ENCODE measurements at places on chromosomes 6 and 20. TPM values are rescaled to one million over a fixed set of nuclear protein-coding genes. Genes with fewer than 3 reads are reported as not detected.

Gene STX16
- 58.1 TPM for total RNA-seq

Gene FAM120B
- 26.8 TPM for total RNA-seq

GRCh38 chr20:5770987-5771318 lies 20.8 kb downstream of the SHLD1 start:
- peaks cover 4% of the 10 kb centered on the region for H3K4me1 ChIP-seq
- no peak overlapping the region for H3K4me3 ChIP-seq
- H3K27me3 ChIP-seq = no peaks in the 10 kb centered on the region
- peaks cover 3% of the 10 kb centered on the region for H3K36me3 ChIP-seq
- no peak overlapping the region for H3K27ac ChIP-seq

Gene NKAIN4
- 2.2 TPM for total RNA-seq

Gene TFAP2B
- total RNA-seq = 16.7 TPM

DNA sequence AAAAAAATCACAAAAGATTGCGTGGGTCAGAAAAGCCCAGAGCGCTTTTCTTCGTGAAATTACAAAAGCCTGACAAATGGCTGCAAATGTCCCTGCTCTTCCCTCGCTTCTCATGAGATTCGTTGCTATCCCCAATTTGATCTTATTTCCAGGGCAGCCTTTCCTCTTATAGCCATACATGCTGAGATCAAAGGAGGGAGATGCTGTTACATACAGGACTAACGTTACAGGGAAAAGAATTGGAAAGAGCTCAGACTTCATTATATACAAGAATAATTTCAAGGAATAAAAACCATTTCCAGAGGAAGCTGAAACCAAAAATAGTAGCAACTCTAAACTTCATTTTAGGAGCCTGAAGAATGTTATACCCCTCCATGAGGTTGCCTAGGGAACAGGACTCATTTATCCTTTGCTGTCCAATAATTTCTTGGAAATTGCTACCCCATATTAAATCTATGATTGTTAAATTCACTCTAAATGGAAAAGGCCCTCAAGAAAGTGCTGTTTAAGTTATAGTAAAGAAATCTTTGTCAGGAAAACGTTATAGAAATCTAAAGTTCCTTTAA lies 81.0 kb downstream of the METTL24 start:
- no peak for DNase-seq
- H3K36me3 ChIP-seq = peaks cover 5% of the 10 kb centered on the region
- no peak overlapping the region for H3K4me3 ChIP-seq

- no peaks in the 10 kb centered on the region for H3K36me3 ChIP-seq
- H3K27ac ChIP-seq = no peak overlapping the region
Observed at GRCh38 chr20:44022464-44022863, 107.8 kb downstream of the TOX2 start.

Gene SGK2
- total RNA-seq = 0.45 TPM

Gene LAMP5
- 2.9 TPM for total RNA-seq

GRCh38 chr6:73157870-73158269 lies 67.4 kb downstream of the KHDC1L start:
- peaks cover 4% of the 10 kb centered on the region for H3K27me3 ChIP-seq
- DNase-seq = peak; percentile 75
- H3K36me3 ChIP-seq = peaks cover 2% of the 10 kb centered on the region
- H3K27ac ChIP-seq = no peak overlapping the region
- no peaks in the 10 kb centered on the region for H3K4me1 ChIP-seq

- peaks cover 20% of the 10 kb centered on the region for H3K4me1 ChIP-seq
- H3K36me3 ChIP-seq = no peaks in the 10 kb centered on the region
- DNase-seq = no peak
Observed at GRCh38 chr20:50276119-50277063, 85.8 kb downstream of the CEBPB start.

- DNase-seq = peak; percentile 86
- no peaks in the 10 kb centered on the region for H3K27me3 ChIP-seq
- peaks cover 52% of the 10 kb centered on the region for H3K4me1 ChIP-seq
- no peak overlapping the region for H3K4me3 ChIP-seq
Observed at GRCh38 chr20:47688385-47689381, 96.6 kb downstream of the SULF2 start.

DNA sequence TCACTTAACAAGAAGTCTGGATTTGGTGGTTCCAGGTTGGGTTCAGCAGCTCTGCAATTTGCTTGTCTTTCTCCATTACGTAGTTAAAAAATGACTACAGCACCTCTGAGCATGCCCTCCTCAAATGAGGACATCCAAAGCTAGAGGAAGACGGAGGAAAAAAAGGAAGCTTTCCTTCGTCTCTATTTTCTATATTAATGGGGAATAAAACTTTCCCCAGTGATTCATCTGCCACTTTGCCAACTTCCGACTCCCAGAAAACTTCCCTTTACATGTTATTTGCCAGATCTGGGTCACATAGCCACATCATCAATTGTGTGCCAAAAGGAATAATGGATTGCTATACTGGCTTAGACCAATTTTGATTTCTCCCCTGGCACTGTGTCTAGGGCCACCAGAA lies 69.5 kb downstream of the ZFAND3 start:
- no peaks in the 10 kb centered on the region for H3K27me3 ChIP-seq
- peaks cover 67% of the 10 kb centered on the region for H3K4me1 ChIP-seq
- no peaks in the 10 kb centered on the region for H3K36me3 ChIP-seq
- no peak for DNase-seq
- peak overlapping the region; percentile 1 for H3K27ac ChIP-seq

- peaks cover 48% of the 10 kb centered on the region for H3K4me1 ChIP-seq
- H3K27me3 ChIP-seq = no peaks in the 10 kb centered on the region
- DNase-seq = no peak
- no peak overlapping the region for H3K4me3 ChIP-seq
- peaks cover 14% of the 10 kb centered on the region for H3K36me3 ChIP-seq
- no peak overlapping the region for H3K27ac ChIP-seq
Observed at GRCh38 chr6:26390531-26390930, 7.6 kb downstream of the BTN2A2 start.

Gene GATA5
- total RNA-seq = not detected

DNA sequence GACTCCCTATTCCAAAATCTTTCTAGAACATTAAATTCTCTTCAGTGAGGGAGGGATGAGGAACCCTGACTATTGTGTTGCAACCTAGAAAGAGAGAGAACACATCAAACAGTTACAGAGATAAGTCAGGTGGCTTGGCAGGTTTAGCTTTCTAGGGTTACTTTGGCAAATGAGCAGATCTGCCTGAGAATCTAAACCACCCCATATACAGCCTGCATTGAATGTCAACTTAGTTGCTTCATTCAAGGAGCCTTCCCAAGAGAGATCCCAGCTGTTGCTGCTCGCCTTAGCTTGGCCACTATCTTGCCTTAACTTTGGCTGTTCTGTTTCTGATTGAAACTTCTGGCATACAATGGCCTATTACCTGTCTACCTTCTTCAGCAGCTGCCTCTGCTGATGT lies 74.7 kb upstream of the TCF21 start:
- no peak overlapping the region for H3K27ac ChIP-seq
- DNase-seq = no peak
- H3K4me3 ChIP-seq = no peak overlapping the region

DNA sequence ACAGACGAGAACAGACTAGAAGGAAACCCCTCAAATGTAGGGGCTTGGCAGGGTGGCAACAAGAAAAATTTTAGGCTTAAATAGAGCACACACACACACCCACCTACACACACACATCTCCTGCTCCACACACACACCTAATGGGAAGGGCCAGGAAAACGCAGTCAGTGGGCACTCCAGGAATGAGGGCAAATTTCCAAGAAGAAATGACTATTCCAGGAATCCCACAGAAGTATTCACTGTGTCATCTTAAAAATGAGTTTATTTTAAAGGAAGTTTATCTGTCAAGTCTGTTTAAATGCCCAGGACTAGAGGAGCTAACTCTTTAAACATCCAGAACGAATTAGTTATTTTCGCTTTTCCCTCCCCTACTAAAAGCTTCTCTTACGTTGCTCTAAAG lies 13.0 kb downstream of the ALDH8A1 start:
- DNase-seq = no peak
- no peaks in the 10 kb centered on the region for H3K36me3 ChIP-seq
- H3K4me3 ChIP-seq = peak overlapping the region; percentile 42

DNA sequence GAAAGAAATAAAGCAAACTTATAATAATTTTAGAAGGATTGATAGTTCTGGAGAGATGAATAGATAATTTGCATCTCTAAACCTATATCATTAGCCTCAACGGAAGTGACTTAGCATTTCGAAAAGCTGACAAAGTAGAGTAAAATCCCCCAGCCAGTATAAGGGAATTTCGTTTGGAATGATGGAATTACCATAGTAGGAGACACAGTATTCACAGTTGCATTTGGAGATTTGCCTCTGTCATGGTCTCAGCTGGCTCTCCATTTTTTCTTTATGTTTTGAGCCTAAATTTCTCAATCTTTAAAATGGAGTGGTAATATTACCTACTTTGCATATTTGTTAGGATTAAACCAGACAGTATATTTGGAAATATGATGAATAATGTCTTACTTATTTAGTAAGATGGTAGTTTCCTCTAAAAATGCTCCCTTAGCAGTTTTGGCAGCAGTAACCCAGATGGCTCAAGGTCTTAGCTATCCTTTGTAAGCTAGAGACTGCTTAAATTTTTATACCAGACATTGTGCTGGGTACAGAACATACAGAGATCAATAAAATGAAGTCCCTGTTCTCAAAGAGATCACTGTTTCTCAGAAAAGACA lies 58.2 kb downstream of the SMAP1 start:
- H3K36me3 ChIP-seq = no peaks in the 10 kb centered on the region
- H3K4me1 ChIP-seq = peaks cover 9% of the 10 kb centered on the region
- no peak for DNase-seq
- H3K27me3 ChIP-seq = no peaks in the 10 kb centered on the region
- no peak overlapping the region for H3K4me3 ChIP-seq

GRCh38 chr6:128117916-128118315 lies 217.1 kb upstream of the THEMIS start:
- no peaks in the 10 kb centered on the region for H3K36me3 ChIP-seq
- H3K27me3 ChIP-seq = no peaks in the 10 kb centered on the region
- peaks cover 13% of the 10 kb centered on the region for H3K4me1 ChIP-seq
- H3K27ac ChIP-seq = no peak overlapping the region
- H3K4me3 ChIP-seq = no peak overlapping the region

Gene HCK
- total RNA-seq = not detected

DNA sequence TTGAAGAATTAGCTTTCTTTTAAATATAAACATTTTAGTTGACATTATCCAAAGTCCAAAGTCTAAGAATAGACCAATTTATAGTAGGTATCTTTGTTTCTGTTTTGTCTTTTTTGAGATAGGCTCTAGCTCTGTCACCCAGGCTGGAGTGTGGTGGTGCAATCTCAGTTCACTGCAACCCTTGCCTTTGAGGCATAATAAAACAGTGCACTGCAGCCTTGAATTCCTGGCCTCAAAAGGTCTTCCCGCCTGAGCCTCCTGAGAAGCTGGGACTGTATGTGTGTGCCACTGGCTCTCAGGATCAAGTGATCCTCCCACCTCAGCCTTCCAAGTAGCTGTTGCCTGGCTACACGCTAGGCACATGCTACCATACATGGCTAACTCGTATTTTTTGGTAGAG lies 135.4 kb downstream of the REV3L start:
- H3K27ac ChIP-seq = no peak overlapping the region
- peaks cover 24% of the 10 kb centered on the region for H3K36me3 ChIP-seq
- no peaks in the 10 kb centered on the region for H3K4me1 ChIP-seq
- no peaks in the 10 kb centered on the region for H3K27me3 ChIP-seq
- no peak overlapping the region for H3K4me3 ChIP-seq
- DNase-seq = no peak

GRCh38 chr6:108156180-108156937 lies 9.5 kb upstream of the NR2E1 start:
- H3K4me1 ChIP-seq = peaks cover 10% of the 10 kb centered on the region
- H3K27me3 ChIP-seq = peaks cover 82% of the 10 kb centered on the region
- no peak overlapping the region for H3K27ac ChIP-seq
- no peak overlapping the region for H3K4me3 ChIP-seq
- peaks cover 3% of the 10 kb centered on the region for H3K36me3 ChIP-seq
- no peak for DNase-seq

- DNase-seq = no peak
- peaks cover 7% of the 10 kb centered on the region for H3K4me1 ChIP-seq
- H3K27me3 ChIP-seq = no peaks in the 10 kb centered on the region
- H3K36me3 ChIP-seq = peaks cover 59% of the 10 kb centered on the region
- no peak overlapping the region for H3K27ac ChIP-seq
Observed at GRCh38 chr6:36971921-36972673, 13.9 kb downstream of the MTCH1 start.

GRCh38 chr6:145076115-145076841 lies 659.0 kb downstream of the EPM2A start:
- H3K4me3 ChIP-seq = no peak overlapping the region
- H3K27me3 ChIP-seq = no peaks in the 10 kb centered on the region
- H3K27ac ChIP-seq = no peak overlapping the region

Gene ZNF292
- total RNA-seq = 39.0 TPM

DNA sequence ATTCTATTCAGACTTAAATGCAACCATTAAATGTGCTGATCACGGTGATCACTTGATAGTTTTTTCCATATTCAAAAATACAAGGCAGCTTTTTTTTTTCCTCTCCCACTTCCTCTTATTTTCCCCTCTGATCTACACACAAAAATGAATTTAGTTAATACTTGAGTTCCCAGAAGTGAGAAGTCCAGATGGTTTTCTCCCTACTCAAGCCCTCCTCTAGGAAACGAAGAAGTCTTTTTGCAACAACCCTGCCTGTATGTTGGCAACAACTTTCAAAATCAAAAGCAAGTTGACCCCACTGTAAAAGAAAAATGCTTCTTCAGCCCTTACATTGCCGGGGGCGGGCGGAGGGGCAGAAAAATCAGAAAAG lies 24.3 kb downstream of the ARHGAP18 start:
- H3K36me3 ChIP-seq = no peaks in the 10 kb centered on the region
- peaks cover 74% of the 10 kb centered on the region for H3K4me1 ChIP-seq
- no peak for DNase-seq
- no peak overlapping the region for H3K4me3 ChIP-seq

DNA sequence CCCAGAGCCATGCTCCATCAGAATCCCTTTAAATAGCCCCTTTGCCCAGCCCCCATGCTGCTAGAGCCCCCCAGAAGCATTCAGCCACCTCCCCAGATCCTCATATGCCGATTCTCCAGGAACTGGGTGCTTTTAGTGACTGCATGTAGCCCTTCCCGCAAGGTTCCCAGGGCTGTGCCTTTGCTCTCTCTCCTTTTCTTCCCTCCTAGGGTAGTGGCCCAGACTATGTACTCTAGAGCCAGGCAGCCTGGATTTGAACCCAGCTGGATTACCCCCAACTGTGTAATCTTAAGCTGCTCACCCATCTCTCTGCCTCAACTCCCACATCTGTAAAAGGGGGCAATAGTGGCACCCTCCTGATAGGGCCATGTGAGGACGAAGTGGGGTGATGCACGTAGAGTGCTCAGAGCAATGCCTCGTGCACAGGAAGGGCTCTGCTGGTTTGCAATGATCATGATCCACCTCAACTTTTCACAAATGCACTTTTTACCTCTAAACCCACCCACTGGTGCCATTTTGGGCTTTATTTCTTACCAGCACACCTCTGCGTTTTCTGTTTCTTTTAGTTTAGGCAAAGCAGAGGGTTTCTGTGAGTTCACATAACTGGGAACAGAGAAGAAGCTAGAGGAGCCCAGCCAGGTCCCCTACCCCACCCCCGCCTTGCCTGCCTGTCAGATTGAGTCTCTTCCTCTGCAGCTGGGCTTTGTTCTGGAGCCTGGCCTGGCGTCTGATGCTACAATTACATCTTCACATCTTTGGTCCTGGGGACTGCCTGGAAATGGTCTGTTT lies 396.5 kb downstream of the RNGTT start:
- H3K4me1 ChIP-seq = no peaks in the 10 kb centered on the region
- no peak for DNase-seq
- no peak overlapping the region for H3K27ac ChIP-seq
- H3K4me3 ChIP-seq = no peak overlapping the region

Measured in chondrocyte (in vitro differentiated cells).